ENCODE measurements at places on chromosomes 13 and 19.

GRCh38 chr13:20363603-20364002 lies 131.5 kb upstream of the GJB6 start:
- no peak for DNase-seq

GRCh38 chr19:56946159-56946558 lies 105.6 kb upstream of the PEG3 start:
- DNase-seq = no peak

DNA sequence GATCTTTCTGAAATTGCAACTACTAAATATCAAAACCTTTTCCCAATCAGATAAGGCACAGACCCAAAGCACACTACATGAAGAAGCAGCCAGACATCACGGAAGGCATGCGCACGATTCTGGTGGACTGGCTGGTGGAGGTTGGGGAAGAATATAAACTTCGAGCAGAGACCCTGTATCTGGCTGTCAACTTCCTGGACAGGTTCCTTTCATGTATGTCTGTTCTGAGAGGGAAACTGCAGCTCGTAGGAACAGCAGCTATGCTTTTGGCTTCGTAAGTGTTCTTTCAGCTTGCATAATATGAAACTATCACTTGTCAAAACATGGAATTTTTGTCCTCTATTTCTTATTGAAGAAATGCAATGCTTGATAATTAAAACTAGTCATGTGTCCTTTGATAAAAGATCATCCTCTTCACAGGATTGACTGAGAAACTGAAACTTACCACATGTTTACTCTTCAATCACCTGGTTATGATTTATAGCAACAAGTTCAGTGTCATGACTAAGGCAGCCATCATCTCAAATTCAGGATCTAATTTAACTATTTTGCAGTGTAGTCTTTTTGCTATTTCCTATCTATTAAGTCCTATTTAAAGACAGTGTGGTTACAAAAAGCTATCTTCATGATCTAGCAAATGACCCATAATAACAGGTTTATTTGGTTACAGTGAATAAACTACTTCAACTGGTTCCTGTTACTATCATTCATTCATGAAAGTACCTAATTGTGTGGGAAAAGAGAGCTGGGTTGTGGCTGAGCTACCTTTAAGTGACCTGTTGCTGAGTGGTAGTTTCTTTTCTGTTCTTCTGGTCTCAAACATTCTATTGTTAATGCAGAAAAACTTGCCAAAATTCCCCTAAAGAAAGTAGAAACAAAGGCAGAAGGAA lies 6.5 kb downstream of the CCNA1 start:
- DNase-seq = no peak

GRCh38 chr19:4976401-4977298 lies 7.7 kb downstream of the KDM4B start:
- no peak for DNase-seq

DNA sequence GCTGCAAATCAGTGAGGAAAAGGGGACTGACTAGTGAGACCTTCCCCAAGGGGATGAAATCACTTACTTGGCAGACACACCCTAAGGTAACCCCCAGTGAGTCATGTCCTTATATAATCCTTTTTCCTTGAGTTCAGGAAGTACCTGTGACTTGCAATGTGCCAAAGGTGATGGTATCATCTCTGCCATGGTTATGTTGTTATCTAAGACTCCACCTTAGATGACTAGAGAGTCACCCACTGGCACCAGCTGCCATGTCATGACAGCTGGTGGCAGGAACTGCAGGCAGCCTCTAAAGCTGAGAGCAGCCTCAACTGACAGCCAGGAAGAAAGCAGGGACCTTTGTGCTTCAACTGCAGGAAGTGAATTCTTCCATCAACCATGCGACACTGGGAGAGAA lies 12.5 kb downstream of the PBX4 start:
- DNase-seq = peak; percentile 71

GRCh38 chr13:99353246-99353600 lies 46.0 kb upstream of the GPR183 start:
- DNase-seq = no peak

DNA sequence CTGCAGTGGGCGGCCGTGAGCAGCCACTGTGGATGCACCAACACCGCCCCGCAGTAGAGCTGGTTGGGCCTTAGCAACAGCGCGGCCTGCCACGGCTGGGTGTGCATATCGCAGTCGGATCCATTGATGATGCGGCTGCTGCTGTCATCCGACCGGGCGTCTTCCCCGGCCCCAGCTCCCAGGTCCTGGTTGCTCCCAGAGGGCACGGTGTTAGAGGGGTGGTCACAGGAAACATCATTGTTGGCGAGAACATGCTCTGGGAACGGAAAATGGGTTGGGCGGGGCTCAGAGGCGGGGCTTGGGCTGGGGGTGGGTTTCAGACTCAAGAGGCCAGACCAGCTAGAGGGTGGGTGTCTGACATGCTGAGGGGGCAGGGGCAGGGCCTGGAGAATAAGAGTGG lies 3.0 kb downstream of the KLK5 start:
- DNase-seq = no peak

GRCh38 chr13:79703772-79704171 lies 222.8 kb downstream of the NDFIP2 start:
- no peak for DNase-seq

DNA sequence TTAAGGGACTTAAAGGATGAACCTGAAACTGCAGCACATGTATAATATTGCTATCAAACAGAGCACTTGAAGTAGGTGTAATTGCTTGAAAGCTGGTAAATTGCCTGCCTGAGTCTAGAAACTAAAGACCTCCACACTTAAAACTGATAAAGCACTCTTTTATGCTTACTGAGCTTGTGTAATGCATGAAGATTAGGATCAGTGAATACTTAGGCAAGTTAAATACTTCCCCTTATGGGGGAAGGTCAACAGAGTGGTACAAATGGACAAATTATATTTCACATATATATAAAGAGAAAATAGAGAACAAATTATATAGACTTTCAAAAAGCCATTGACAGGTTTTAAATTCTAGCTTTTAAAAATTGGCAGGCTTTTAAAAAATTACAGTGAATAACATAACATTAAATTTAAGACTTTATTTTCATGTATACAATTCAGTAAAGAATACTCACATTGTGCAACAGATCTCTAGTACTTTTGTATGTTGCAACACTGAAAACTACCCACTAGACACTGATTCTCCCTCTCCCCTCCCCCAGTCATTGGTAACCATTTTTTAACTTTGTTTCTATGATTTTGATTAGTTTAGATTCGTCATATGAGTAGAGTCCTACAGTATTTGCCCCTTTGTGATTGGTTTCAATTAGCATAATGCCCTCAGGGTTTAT lies 23.9 kb downstream of the PIBF1 start:
- DNase-seq = no peak

- no peak for DNase-seq
These were observed 391.0 kb upstream of the SLITRK5 start for GRCh38 chr13:87280139-87280538.

GRCh38 chr13:33260168-33261098 lies 25.1 kb downstream of the STARD13 start:
- no peak for DNase-seq

DNA sequence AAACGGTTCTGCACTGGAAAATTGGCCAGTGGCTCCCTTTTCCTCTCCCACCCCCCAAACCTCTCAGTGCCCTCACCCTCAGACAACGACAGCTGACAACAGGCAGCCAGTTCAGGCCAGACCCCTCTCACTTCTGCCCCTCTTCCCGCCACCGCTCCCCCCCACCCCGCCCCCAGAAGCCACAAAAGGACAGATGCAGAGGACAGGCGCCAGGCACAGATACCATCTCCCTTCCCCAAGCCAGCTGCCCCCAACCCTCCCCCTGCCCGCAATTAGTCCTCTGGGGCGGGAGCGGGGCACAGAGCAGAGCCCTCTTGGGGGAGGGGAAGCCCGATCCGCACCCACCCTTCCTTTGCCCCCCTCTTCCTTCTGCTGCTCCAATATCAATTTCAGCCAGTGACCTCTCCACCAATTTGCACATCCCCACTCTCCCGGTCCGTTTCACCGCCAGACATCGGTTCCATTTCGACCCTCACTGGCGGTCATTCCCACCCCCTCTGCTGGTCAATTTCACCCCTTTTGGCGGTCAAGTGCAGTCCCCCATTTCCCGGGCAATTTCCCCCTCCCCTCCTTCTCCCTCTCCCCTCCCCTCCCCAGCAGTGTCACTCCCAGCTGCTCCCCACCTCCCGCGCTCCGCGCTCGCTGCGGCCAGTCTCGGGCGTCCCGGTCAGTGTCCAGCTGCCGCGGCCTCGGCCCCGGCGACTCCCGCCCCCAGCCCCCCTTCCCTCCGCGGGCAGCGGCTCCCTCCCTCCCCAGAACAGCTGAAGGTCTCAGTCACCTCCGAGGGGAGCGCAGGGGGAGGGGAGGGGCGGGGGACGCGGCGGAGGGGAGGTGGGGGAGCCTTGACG lies at the start of gene SHD:
SHD (plus strand) TSS at position 848 of the 848 bp plus-strand sequence. CDS start 798 bp downstream, outside the sequence.
- DNase-seq = no peak

DNA sequence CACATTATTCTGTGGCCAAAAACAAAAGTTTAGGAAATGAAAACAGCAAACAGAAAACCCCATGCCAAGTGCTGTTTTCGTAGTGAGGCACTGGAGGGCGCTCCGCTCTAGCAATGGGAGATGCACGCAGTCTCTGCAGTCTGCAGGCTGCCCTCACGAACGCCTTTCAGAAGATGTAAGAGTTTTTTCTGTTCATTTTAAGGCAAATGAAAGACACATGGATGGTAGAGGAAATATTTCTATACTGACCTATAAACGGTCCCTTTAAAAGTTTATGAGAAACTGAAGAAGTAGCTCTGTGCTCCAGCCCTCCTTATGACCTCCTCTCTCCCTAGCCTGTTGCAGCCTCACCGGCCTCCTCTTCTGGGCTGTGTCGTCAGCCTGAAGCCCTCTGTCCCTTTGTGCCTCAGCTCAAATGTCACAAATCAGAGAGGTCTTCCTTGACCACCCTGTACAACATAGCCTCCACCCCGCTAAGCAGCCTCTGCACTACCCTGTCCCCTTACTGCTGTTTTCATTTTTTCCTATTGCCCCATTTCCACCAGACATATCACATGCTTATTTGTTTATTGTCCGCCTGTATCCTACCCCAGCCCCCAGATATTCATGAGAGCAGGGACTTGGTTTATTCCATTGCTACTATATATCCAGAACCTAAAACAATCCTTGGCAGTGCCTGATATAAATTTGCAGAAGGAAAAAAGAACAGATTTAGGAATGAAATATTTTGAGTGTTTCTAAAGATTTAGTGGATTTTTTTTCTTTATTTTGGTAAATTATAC lies 116.4 kb downstream of the TM9SF2 start:
- DNase-seq = peak; percentile 54

DNA sequence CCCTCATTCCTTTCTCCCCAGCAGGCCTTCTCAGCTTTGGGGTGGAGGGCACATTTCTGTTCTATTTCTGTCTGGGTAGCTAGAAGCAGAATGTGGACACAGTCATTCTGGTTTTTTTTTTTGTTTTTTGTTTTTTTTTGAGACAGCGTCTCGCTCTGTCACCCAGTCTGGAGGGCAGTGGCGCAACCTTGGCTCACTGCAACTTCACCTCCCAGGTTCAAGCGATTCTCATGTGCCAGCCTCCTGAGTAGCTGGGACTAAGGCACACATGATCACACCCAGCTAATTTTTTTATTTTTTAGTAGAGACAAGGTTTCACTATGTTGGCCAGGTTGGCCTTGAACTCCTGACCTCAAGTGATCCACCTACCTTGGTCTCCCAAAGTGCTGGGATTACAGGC lies 20.3 kb downstream of the CLPTM1 start:
- no peak for DNase-seq

GRCh38 chr19:13109361-13110098 lies 6.9 kb upstream of the LYL1 start:
- no peak for DNase-seq
